PC-9 (cell line): ENCODE measurements at places on chromosomes 13 and 19.

DNA sequence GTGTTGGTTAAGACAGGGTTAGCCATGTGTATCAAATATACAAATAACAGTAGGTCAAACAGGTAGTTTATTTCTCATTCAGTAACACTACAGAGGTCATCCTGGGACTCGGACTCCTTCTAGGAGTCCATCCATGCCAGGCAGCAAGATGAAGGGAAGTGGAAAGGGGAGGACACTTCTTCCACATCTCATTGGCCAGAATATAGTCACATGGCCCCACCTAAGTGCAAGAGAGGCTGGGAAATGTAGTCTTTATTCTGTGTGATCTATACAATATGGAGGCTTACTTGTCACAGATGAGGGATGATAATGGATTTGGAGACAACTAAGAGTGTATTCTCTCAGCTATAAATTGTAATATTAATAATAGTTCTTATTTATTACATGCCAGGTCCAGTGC, 31.1 kb downstream of the RDH8 start:
- no peak for DNase-seq

DNA sequence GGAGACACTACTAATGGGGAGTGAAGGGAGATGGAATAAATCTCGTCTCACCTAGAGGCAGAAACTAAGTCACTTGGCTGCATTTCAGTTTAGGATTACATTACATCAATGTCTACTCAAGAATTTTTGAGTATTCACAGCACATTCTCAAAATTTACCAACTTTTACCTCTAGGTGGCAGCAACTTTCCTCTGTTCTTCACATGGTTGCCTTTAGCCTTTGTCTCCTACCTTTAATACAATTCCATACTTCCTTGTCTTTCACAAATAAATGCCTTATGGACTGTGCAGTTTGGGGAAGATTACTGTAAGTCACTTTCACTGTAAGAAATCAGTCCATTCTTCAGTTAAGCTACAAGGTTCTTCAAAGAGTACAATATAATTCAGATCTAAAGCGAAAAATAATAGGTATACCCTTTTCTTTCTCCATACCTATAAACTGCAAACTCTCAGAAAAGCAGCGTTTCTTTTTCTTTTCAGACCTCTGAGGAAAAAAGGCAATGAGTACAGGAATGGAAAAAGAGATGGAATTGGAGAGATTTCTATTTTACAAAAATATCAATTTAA, 379.4 kb downstream of the KLF12 start:
- DNase-seq = peak; percentile 52

DNA sequence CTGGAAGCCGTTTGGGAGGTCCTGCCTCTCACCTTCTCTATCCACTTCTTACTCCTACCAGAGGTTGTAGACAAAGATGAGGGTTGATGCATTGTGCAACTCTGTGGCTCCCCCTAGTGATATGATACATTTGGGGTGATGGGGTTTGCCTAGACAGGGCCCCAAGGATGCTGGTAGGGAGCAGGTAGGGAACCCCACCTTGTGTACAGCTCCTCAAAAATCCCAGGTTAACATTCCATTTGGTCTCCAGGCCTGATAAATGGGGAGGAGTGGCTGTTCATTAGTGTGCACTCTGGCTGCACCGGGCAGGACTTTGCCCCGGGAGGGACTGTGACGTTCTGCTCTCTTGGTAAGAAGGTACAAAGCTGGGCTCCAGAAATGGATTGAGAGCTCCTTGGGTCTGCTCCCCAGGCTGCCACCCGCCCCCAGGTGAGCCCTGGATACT, 19.2 kb downstream of the SIGLEC8 start:
- no peak for DNase-seq

DNA sequence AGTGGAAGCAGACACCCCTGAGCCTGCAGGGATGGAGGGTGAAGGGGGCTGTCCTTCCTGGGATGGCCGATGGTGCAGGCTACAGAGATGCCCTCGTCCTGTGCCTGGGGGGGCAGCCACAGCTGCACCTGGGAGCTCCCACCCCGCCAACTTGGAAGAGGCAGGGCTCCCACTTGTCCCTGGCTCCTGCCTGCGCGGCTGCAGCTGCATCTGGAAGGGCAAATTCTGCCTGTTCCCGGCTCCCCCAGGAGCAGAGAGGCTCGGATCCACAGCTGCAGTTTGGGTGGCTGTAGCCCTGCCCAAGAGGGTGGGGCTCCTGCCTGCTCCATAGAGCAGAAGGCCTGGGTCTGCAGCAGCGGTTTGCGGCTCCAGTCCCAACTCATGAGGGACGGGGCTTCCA, 2.2 kb downstream of the CEP89 start:
- DNase-seq = no peak

DNA sequence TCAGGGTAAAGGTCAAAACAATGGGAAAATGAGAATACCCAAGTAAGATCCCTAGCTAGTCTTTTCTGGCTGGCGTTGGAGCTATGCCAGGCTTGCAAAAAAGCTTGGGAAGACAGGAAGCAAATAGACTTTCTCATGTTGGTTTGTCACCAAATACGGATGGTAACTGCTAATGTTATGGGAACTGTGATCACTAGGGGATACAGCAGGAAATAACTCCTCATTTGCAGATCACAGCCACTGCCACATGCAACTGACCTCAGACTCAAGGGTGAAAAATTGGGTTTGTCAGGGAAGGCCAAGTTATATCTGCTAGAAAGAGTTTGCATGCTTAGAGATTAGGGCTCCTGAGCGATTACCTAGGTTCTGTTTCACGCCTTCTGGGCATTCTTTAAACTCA, 162.9 kb downstream of the NHLRC3 start:
- DNase-seq = no peak

GRCh38 chr13:49464085-49464484, 20.0 kb downstream of the SETDB2 start:
- DNase-seq = no peak
